Retinal pigment epithelial cell (primary cell): ENCODE measurements at places on chromosomes 3 and 15.

GRCh38 chr3:36065321-36065720 lies 315.0 kb upstream of the STAC start:
- no peak for DNase-seq

DNA sequence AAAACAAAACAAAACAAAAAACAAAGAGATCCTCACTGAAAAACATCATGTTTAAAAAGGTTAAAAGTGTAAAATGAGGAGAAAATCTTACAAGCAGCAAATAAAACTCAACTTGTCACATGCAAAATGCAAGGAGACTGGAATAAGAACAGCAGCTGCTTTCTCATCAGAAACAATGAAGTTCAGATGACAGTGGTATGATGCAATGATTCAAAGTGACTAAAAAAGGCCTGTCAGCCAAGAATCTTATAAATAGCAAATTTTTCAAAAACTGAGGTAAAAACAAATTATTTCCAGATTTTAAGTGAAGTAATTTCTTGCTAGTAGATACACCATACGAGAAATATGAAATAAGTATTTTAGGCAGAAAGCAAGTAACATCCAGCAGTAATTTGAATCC lies 68.6 kb upstream of the EPHA3 start:
- no peak for DNase-seq

DNA sequence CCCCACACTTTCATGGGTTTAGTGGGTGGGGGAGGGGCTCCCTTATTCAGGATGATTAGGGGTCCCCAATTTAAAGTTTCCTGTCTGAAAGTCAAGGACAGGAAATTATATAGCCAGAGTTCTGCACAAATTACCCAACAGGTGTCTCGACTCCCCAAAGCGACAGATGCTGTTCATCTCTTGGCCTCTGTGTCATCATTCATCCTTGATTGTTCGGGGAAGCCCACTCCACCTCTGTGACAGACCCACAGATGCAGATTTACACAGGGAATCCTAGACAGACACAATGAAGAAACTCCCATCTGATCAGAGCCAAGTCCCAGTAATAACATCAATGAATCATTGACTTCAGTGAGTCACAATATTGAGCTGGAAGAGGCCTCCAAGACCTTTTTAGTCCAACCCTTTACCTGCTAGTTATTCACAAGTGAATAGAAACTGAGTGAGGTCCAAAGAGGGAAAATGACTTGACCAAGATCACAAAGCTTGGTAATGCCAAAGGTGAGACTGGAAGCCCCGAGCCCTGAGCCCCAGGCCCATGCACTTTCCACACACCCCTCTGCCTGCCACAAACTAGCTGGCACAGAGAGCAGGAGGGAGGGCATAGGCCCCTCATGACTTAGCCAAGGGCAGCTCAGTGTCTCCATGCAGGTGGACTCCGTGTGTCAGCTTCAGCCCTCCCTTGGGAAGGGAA lies 7.9 kb upstream of the SRP14 start:
- DNase-seq: no peak

GRCh38 chr3:30428251-30428650 lies 178.2 kb upstream of the TGFBR2 start:
- DNase-seq: no peak

- no peak for DNase-seq
Observed at GRCh38 chr15:67836477-67836876, 3.4 kb downstream of the RNU6-1 start.

- DNase-seq: no peak
Observed at GRCh38 chr3:124520970-124521369, 209.3 kb upstream of the UMPS start.

DNA sequence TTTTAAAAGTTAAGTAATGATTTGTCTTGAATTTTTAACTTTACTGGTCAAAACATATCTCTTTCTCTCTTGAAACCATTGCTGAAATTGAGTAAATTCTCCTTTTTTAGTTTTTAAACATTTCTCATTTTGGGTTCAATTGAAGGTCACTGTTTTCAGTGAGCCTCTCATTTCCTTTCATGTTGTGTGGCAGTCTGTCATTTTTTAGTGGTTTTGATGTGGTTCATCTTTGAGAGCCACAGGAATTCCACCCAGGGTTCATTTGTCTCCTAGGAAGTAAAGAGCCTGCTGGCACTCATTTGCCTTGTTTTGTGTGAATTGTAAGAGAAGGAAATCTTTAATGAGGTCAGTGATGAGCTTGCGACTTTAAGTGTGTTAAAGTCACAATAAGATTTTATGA lies 10.4 kb downstream of the CLDN11 start:
- no peak for DNase-seq

GRCh38 chr15:75454471-75455378 lies 3.2 kb upstream of the SIN3A start:
- no peak for DNase-seq

DNA sequence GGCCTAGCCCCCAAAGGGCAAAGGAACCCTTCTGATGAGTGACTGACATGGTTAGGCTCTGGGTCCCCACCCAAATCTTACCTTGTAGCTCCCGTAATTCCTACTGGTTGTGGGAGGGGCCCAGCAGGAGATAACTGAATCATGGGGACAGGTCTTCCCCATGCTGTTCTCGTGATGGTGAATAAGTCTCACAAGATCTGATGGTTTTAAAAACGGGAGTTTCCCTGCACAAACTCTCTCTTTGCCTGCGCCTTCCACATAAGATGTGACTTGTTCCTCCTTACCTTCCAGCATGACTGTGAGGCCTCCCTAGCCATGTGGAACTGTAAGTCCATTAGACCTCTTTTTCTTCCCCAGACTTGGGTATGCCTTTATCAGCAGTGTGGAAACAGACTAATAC lies 16.9 kb downstream of the TKT start:
- DNase-seq: no peak

DNA sequence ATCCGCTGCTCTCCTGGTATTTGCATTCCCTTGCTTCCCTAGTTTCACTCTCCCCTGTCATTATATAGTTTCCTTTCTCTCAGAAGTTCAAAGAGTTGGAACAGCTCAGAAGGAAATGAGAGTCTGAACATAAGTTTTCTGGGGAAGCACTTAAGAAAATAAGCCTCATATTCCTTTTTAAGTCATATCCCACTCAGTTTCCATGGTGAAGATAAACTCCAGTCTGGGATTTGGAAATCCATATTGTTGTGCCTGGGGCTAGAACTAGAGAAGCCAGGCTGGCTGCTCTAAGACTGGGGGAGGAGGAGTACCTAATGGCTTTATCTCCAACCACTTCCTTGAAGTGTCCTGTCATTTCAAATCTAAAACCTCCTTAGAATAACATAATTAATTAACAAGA lies 134.2 kb upstream of the ALCAM start:
- DNase-seq: no peak

- DNase-seq: no peak
Observed at GRCh38 chr15:65100442-65100841, 14.6 kb downstream of the UBAP1L start.

DNA sequence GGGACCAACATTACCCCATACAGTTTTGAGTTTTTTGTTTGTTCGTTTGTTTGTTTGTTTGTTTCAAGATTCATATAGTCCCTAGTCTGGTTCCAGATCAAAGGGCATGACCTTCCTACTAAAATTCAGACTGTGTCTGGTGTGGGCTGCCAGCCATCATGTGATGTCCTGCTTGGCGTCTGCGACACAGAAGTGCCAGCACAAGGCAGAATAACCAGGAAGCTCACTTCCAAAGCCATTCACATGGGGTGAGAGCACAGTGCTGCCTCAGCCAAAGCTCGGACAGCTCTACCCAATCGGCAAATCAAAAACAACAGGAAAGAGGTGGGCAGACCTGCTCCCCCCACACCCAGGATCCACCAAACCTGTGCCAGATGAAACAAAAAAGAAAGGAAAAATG lies 142.6 kb upstream of the THBS1 start:
- no peak for DNase-seq

- DNase-seq: no peak
Observed at GRCh38 chr3:172077197-172077757, 37.9 kb downstream of the FNDC3B start.

GRCh38 chr15:56806148-56806536 lies 72.8 kb upstream of the ZNF280D start:
- no peak for DNase-seq

- no peak for DNase-seq
Observed at GRCh38 chr3:52609316-52609815, 73.0 kb downstream of the UQCC5 start.

GRCh38 chr3:58027704-58028317 lies 19.6 kb downstream of the FLNB start:
- DNase-seq: no peak

- DNase-seq: no peak
Observed at GRCh38 chr3:160312014-160312624, 86.9 kb downstream of the C3orf80 start.

DNA sequence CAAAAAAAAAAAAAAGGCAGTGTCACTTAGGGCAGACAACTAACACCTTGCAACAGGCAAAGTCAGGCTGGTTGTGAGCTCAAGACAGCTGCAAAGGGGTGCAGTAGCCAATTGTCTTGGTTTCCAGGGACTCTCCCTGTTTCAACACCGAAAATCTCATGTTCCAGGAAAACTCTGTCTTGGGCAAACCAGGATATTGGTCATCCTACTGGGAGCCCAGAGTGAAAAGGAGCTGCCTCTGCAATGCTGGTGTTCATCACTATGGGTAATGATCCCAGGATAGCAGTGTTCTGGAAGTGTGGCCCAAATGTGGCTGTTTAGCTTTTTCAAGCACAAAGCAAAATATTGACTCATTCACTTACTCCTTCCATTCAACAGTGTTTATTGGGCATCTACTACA lies 82.6 kb downstream of the ARHGAP31 start:
- DNase-seq: no peak

- no peak for DNase-seq
Observed at GRCh38 chr3:48935530-48935929, 16.9 kb downstream of the ARIH2 start.

- no peak for DNase-seq
Observed at GRCh38 chr3:14352002-14352627, 50.3 kb upstream of the SLC6A6 start.

GRCh38 chr3:130894986-130895280 lies 1.0 kb downstream of the ATP2C1 start:
- DNase-seq: no peak

DNA sequence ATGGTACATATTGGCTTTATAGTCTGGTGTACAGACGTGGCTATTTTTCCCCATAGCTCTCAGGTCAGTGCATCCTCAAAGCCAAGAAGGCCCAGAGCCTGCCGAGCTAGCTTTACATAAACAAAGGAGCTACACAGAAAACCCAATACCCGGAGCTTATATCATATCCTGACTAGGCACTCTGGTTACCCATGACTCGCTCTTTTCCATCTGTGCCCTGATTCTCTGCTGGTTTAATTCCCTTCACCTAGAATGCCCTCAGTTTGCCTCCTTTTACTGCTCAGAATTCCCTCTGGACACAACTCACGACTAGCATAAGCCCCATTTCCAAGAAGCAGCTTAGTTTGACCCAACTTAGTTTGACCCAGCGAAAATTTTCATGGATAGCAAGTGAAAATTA lies 110.8 kb downstream of the TIGIT start:
- DNase-seq: no peak

DNA sequence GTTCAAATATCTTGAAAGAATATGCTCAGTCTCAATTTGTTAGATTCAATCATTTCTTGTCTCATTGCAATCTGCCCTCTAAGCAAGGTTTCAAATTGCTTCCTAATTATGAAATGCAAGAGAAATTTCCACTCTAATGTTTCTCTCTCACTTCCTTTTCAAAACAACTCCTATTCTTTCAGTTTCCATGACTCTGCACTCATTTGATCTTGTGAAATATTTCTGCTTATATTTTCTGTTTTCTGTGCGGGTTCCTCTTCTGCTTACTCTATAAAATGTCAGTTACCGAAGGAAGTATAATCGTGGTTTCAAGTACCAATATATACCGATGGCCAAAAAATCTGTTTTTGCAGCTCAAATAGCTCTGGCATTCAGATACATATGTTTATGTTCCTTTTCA lies 521.9 kb upstream of the NAALADL2 start:
- DNase-seq: no peak

DNA sequence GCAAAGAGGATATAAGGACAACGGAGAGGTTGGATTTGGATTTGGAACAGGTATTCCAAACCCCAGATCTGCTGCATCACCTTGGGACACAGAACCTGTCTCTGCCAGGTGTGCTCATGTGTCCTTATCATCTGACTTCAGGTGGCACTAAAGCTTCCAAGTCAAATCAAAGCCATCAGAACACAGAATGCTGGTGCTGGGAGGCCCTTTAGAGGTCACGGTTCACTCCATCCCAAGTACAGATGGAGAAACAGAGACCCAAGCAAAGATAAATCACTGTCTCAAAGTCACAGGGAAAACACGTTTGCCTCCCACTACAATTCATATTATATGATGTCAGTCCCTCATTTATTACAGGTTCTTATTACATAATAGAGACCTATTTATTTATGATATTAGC lies 72.8 kb downstream of the HES1 start:
- DNase-seq: no peak

- DNase-seq: no peak
Observed at GRCh38 chr15:68888419-68888818, 41.9 kb upstream of the SPESP1 start.

DNA sequence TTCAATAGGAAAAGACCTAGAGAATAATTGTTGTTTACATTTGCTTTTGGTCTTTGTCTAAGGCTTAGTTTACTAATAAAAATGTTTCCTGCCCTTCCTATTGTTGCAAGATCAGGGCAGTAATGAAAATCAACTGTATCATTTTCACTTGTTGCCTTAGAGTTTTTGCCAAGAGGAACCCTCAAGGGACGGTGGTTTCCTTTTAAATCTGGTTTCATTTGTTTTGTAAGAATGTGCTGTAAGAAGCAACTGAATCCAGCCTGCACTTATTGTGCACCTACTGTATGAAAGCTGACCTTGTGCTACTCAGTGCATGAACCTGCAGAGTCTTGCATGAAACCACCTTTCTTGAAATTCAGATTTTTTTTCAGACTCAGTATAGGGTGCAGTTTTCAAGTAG lies 5.3 kb downstream of the IGF1R start:
- DNase-seq: no peak

DNA sequence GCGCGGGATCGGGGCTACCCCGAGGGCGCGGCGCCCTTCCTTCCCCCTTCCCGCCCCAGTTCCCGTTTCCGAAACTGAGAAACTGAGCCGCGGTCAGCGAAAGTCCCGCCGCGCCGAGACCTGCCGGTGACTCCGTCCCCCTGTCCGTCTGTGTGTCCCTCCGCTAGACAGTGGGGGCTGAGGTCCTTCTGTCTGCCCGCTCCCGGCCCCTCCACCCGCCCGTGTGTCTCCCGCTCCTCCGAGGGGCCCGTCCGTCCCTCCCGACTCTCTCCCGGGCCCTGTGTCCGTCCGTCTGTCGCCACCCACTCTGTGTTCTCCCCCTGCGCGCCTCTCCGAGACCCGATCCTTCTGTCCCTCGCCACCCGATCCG lies 426 bp downstream of the PRKCD start:
- no peak for DNase-seq

GRCh38 chr15:89341316-89342005 lies 6.8 kb upstream of the POLG start:
- DNase-seq: no peak

DNA sequence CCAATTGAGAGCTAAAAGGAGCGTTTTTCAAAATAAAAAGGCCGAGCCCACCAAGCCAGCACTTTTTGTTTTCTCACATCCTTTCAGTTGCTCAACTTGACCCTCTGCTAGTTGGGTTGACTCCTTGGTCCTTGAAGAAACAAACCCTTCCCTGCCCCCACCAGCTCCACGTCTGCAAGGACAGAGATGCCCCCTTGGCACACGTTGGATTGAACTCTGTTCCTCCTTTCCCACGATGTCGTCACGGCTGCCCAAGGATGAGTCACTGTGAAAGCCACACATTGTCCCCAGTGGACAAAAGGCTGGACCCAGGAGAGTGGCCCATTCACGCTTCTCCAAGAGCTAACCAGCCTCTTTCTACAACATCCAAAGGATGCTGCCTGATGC lies 43.0 kb upstream of the SPATA12 start:
- DNase-seq: no peak

- no peak for DNase-seq
Observed at GRCh38 chr3:142104763-142105162, 44.6 kb downstream of the TFDP2 start.
